ENCODE measurements at places on chromosomes 4 and X.

- DNase-seq, result peak; percentile 79
Observed at GRCh38 chr4:42786350-42787078, 106.0 kb upstream of the GRXCR1 start.

- DNase-seq, result no peak
Observed at GRCh38 chr4:102007959-102008425, 217.5 kb downstream of the BANK1 start.

DNA sequence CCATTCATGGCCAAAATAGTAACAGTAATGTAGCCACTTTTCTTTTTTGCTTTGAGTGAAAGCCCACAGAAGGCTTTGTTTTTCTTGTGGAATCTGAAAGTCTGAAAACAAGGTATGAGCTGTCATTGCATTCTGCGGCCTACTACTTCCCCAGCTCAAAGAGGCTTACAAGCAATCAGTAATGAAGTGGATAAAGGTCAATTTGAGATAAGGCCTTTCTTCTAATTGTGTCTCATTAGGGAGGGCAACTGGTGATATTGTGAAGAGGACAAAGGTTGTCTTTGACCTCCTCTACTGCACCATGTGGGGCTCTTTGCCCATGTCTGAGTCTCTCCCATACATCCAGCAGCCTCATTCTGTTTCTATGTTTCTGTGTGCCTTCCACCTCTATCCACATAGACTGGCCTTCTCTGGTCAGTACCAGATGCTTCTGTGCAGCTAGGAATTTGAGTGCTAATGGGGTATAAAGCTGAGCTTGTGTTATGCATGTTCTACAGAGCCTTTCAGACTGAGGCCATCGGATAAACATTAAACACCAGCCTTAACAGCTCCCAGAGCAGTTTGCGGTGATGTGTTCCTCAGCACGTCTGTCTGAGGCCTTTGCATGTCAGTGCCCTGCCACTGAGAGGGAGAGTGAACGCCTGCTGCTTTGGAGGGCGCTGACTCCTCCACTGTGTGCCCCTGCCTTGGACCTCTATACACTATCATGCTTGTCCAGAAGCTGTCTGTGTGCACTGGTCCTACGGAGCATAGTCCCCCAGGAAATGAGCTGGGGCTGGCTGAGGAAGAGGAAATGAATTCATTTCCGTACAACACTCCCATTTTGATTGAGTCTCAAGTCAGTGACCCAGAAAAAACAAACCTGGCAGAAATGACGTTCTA, 80.2 kb downstream of the SH2D1A start:
- no peak for DNase-seq

- no peak for DNase-seq
Observed at GRCh38 chr4:154985673-154986072, 204.6 kb downstream of the RBM46 start.

GRCh38 chrX:72478351-72478750, 94.3 kb downstream of the HDAC8 start:
- no peak for DNase-seq

DNA sequence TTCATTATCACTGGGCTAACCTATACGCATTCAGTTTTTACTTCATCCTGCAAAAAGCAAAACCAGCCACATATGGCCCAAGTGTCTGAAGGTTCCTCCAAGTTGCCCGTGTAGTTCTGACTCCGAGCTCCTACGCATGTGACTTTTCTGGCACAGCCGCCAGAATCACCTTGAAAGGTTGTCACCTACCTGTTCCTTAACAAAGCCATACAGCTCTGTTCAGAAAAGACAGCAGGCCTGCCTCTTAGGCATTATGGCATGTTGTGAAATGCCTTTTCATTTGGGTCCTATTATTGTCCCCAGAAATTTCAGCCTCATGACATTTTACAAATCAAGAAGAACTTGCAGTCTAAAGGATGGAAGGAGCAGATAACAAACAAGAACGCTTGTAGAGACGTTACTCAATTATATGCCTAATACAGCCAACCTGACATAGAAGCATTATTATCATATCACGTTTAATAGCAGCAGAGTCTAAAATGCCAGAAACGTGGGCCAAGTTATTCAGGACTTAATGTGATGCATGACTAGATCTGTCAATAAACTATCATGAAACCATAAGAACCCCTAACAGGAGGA, 118.5 kb downstream of the RBM47 start:
- no peak for DNase-seq

Measured in upper lobe of right lung (tissue), 1 donor.